AG04449 (cell line): ENCODE measurements at places on chromosomes 4 and X.

GRCh38 chr4:8092282-8092681, 66.3 kb downstream of the ABLIM2 start:
- no peak for DNase-seq

- no peak for DNase-seq
These were observed 47.8 kb upstream of the HSD17B10 start for GRCh38 chrX:53481816-53482465.

- DNase-seq, result no peak
These were observed 18.4 kb upstream of the ODAM start for GRCh38 chr4:70177090-70177489.

DNA sequence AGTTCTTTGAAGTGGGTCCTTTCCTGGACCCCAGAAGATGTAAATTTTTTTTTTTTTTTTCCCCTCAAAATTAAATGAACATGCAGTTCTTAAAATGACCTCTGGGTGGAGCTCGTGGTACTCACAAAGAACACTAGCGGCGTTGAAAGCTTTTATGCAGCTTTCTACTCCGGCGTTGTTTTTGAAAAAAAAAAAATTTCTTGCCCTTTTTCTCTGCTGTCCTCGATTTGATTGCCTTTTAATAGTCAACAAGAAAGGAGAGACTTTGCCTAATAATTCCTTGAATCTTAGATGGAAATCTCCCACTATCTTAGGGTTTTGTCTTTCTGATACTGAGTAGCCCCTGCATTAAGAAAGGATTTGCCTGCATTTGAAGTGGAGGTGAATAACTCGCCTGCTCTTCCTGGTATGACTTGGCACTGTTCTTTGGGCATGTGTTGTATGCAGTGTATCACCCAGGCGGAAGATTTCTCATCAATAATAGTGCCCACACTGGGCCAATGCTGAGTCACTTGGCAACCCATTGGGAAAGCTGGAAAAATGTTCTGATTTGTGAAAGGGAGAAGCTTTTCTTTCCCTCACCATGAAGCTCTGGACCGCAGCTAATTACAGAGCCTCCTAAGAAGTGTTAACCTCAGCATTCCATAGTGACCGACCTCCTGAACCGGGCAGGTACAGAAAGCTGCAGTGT, 104.0 kb downstream of the PHEX start:
- no peak for DNase-seq

- DNase-seq, result no peak
These were observed 10.7 kb upstream of the BRS3 start for GRCh38 chrX:136477026-136477425.

DNA sequence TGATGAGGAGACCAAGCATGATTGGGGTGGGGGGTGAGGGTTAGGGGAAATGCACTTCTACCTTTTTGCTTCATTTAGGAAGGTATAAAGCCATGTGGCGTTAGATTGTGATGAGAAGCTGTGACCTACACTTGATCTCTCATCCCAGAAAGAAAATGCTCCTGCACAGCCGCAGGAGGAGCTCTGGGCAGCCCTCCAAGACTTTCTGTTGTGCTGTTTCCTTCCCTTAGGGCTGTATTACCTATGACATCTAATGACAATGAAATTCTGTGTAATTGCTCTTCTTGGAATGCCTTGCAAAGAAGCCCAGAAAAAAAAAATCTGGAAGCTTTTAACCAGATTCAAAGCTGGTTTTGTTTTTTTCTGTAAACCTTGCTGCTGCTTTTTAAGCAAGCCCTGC, 13.4 kb downstream of the PRPS2 start:
- no peak for DNase-seq

GRCh38 chrX:109862433-109862832, 129.4 kb upstream of the ACSL4 start:
- no peak for DNase-seq

DNA sequence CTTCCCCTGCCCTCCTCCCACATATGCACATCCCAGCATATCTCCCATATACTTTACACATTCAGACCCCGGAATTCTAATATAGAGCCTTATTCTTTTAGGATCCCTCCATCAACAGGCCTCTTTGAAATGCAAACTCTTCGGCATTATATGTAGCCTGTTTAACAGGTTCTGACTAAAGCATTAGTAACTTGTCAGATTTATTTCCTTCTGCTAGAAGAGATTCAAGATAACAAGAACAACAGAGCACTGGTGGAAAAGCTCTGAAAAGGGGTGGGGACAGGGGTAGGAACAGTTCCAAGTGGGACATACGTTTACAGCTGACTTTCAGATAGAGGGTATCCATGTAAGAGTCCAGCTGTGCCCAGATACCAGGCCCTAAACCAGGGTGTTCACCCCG, 31.7 kb upstream of the PRPS1 start:
- no peak for DNase-seq

- DNase-seq, result no peak
These were observed 88.8 kb upstream of the KDR start for GRCh38 chr4:55214172-55214571.

DNA sequence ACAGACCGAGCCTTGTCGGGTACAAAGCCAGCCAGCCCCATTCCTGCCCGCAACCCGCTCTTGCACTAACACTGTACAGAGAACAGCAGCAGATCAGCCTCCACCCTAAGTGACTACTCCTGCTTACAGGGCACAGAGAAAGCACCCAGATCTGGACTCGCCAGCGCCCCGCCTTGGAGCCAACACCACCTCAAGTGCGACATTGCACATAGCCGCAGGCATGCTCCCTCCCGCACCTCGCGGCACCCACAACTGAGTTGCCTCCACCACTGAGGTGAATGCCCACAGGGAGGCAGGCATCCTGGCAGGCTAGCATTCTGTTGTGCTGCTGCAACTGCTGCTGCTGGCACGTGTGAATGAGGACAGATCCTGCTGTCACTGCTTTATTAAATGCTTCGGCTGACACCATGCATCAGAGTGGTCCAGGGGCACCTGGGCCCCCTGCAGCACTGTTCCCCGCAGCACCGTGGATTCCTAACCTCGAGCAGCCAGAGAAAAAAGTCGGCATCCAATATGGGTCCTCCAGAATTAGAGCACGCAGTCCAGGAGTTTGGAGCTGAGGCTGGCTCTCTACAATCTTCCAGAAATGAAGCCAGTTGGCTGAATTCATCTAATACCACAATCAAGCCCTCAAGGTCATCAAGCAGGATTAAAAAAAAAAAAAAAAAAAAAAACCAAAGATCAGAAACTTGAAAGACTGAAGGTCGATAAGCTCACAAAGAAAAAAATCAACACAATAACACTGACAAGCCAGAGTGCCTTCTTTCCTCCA, 352.9 kb downstream of the GASK1B start:
- DNase-seq, result no peak

DNA sequence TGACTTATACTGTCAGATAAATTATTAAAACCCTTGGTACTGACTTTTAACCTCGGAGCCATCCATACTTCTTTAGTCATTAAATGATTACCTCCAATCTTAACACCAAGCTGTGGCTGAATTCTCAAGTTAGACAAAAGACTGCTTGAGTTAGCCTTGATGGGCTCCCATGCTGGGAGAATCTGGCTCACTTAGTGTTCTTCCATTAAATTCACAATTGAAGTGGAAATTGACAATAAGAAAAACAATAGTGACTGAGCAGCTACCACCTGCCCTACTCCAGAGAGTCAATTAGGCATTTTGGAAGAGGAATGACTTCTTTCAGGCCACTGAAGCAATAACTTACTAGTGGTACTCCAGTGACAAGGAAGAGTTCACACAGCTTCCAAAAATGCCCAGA, 503.0 kb upstream of the CPXCR1 start:
- no peak for DNase-seq
